G401 (cell line): ENCODE measurements at places on chromosomes 2 and 18. TPM values are rescaled to one million over a fixed set of nuclear protein-coding genes. Genes with fewer than 3 reads are reported as not detected.
A peak's percentile ranks its signal among the peaks of the same experiment; 100 is the strongest.

DNA sequence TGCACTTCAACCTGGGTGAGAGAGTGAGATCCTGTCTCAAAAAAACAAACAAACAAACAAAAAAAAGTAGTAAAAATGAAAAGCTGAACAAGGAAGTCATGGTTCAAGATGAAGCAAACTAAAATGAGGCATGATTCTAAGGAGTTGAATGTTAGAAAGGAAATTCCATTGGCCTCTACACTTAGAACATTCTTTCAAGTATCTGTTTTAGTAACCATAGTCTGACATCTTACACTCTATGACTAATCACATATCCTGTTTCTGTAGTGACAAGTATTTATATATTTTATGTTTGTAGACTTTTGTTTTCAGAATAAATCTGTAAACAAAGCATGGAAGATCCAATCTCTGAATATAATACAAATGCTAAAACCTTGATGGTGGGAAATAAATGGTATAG lies 164.1 kb downstream of the KIAA1328 start:
- DNase-seq = no peak

DNA sequence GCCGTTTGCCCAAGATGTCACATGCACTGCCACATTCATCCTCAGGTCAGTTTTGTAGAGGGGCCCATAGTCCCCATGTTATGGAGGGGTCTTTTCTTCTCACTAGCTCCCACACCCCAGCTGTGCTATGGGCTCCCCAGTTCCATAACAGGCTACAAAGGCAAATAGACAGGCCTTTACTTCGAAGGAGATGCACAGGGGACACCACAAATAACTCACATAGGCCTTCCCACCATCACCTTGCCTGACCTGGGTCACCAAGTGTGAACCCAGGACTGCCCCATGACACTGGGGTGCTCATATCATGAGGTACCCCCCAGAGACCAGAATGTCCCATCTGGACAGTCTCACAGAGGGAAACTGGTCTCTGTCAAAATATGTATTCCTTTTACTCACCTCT lies 15.0 kb upstream of the INO80C start:
- DNase-seq = no peak

DNA sequence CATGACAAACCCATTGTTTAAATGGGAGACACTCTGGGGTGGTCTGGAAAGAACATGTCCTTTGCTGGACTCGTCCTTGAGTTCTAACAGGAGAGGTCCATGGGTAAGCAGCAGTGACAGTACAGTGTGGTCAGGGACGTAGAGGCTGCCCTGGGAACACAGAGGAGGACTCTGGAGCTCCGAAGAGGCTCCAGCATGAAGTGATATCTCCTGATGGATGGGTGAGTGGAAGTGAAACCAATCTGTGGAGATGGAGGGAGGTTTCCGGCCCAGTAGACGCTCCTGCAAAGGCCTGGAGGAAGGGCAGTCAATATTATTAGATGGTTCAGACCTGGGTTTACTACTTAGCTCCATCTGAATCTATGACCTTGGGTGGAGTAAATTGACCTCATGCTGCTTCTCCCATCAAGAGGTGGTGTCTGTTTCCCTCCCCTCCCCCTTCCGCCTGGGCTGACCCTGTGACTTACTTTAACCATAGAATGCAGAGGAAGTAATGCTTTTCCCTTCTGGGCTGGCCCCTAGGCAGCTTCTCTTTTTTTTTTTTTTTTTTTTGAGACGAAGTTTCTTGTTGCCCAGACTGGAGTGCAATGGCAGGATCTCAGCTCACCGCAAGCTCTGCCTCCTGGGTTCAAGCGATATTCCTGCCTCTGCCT lies 2.3 kb upstream of the TFCP2L1 start:
- DNase-seq = no peak

GRCh38 chr2:223464071-223464470 lies 138.1 kb downstream of the SCG2 start:
- no peak for DNase-seq

DNA sequence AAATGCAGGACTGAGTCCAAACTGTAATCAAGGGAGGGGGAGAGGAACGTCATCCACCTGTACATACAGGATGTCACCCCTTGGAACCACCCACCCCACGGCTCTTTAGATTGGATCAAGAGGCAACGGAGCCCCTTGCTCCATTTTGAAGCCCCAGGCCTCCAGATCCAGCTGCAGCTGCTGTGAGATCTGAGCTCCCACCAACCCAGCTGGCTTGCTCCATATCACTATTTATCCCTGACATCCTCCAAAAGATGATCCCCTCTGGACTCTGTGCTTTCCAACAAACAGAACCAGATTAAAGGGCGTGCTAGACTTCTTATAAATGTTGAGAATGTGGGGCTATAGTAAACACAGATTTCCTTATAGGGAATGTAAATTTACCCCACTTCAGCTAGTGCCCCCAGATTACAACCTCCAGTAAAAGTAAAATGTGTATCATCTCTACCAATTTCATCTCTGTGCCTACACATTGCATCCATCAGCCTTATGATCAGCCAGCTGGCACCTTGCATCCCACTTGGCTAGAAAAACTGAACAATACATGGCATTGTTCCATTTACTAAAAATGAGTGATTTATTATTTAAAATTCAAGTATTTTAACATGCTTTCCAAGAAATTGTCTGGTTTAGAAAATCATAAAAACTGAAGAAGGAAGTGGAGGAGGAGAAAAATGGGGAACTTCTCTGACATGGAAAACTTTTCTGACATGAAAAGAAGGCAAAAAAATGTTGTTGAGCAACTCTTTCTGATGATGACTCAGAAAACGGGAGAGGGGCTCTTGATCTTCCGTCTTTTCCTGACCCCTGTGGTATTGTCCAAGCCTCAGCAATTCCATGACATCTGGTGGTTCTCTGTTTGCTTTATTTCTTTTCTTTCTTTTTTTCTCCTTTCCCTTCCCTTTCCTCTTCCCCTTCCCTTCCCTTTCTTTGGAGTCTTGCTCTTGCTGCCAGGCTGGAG lies 262.6 kb upstream of the THUMPD2 start:
- DNase-seq = no peak

GRCh38 chr2:236639461-236640235 lies 70.0 kb downstream of the ACKR3 start:
- no peak for DNase-seq

DNA sequence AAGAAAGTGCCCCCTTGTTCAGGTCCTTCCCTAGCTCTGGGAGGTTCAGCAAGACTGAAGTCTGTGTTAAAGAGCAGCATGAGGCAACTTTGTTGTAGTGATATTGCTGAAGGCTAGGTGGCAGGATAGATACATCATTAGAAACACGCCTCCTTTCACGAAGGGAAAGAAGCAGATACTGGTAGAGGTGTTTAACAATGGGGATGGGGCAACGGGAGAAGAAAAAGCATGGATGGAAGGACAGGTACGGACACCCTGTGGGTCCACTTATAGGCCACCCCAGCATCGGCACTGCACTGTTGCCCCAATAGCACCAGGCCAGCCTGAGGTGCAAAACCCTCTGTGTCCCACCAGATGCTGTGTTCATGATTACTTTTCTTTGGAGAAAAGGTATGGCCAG lies 3.5 kb upstream of the IGFBP5 start:
- DNase-seq = peak; percentile 89

- no peak for DNase-seq
Observed at GRCh38 chr2:66170744-66171330, 264.1 kb upstream of the MEIS1 start.

- no peak for DNase-seq
Observed at GRCh38 chr2:200220251-200220650, 86.2 kb upstream of the SPATS2L start.

DNA sequence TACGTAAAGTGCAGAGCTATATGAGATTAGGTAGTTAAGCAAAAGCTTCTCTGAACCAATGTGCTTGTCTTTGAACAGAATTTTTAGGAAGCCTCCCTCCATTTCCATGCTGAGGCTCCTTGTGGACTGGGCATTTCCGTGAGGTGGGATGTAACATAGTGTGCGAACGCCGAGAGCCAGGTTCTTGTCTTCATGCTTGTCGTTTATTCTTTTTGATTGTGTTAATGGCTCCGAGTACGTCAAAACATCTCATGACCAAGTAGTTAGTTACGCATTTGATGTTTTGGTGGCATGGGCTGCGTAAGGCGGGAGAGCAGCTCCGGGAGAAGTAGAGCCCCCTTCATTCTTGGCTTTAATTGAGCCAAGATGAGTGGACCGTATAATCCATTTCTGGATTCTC lies 32.9 kb downstream of the DGKD start:
- DNase-seq = peak; percentile 67

DNA sequence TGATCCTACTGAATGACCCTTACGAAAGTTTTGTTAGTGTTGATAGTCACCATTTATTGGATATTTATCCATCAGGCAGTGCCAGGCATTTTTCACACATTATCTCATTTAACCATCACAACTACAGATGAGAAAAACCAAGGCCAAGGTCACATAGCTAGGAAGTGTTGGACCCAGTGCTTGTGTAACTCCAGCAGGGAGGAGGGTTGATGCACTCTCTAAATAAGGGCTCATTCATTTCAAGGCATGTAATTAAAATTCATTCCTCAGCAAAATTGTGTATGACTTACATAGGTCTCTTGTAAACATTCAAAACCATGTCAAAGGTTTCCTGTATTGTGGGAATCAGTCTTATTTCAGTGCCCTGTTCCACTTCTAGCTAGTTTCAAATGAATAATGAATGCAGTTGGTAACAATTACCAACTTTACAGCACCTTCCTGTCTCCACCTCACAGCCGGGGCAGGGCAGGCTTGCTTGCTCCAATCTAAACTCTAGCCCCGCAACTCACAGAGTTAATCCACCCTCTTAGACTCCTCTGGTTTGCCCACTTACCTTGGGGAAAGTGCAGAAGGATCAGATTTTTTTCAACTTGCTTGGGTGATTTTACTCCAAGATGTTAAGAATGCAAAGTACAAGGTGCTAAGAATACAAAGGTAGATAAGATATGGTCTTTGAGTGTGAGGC lies 5.8 kb upstream of the MAPRE3 start:
- no peak for DNase-seq

- DNase-seq = no peak
Observed at GRCh38 chr2:71756280-71756906, 303.0 kb downstream of the DYSF start.

GRCh38 chr2:141021109-141021508 lies 1109.7 kb downstream of the LRP1B start:
- DNase-seq = no peak

DNA sequence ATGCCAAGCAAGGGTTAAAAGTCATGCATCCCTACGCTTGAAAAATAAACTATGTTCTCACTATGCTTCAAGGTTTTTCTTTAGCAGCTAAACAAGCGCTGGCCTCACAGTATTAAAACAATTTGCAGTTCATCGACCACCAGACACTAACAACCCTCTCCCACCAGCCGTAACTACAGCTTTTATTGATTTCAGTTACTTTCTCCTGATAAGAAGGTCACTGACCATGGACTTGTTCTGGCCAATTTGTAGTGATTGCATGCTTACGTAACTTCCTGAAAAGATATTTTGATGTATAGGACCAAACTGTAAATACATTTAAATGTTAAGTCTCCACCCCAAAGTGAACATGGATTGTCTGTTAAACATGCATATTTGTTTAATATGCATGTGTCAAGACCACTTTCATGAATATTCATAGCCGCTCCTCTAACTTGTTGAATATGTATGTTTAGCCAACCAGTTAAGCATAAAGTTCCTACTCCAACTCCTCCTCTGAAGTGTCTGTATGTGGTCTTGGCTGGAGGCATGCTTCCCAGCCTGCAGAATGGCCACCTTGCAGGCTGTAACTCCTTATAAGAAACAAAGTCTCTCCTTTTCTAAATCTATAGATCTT lies 1.7 kb upstream of the THOC1 start:
- no peak for DNase-seq

GRCh38 chr18:77157312-77157711 lies 24.7 kb upstream of the MBP start:
- DNase-seq = no peak

GRCh38 chr18:40168026-40168425 lies 1787.0 kb upstream of the PIK3C3 start:
- no peak for DNase-seq

DNA sequence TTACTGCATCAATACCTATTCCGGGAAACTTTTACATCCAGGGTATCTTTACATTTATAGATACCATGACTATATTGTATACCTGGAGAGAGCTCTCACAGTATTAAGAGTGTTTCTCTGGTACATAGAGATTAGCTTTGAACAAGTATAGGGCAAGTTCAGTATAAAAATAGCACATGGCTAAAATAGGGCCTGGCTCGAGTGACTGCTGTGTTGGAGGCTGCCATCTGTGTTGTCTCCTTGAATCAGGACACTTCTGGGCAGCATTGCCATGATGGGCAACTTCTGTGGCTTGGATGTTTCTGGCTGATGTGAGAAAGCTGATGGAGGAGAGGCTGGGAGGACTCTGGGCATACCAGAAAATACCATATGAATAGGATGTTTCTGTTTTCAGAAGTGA lies 18.7 kb downstream of the ARHGAP28 start:
- peak; percentile 8 for DNase-seq

GRCh38 chr2:201653221-201653620 lies 9.9 kb upstream of the TMEM237 start:
- no peak for DNase-seq

DNA sequence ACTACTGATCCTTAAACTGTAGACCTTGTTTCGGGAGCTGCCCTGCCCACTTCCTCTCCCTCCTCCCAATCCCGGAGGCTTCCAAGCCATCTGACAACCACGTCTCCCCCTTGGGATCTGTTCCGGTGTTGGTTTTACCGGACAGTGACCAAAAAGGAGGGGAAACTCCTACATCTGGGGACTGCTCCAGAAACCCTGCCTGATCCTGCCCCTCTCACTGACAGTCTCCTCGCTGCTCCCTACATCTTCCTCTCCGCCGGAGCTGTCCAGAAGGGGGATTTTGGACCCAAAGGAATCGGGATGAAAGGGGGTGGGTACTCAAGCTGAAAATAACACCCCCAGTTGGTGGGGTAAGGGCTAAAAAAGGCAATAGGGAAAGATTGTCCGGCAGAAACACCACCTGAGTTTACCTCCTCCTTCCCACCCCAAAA lies 1.5 kb downstream of the INO80D start:
- peak; percentile 80 for DNase-seq

DNA sequence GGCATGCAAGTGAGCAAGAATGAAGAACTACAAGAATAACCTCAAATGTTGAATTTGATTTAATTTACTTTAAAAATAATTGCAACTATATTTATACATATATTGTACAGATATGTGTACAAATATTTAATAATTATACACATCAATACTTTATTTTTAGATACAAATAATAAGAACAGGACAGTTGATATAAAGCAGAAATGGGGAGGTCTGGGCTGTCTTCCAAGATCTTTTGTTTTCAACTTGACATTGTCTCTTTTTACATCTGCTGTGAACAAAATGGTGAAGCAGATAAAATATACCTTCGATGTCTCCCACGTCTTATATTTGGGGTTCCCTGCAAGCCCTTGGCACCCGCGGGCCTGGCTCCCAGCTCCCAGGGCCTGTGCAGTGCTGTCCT lies 231.3 kb upstream of the RBBP8 start:
- no peak for DNase-seq

The MARCHF7 gene
- 144 and 189 TPM in 2 replicates for total RNA-seq

The CCDC141 gene
- 0.20 and 1.2 TPM in 2 replicates for total RNA-seq

The GPR39 gene
- total RNA-seq = 0.44 TPM in 1 of 2 replicates, not detected in the other

The HJURP gene
- 25.0 and 38.5 TPM in 2 replicates for total RNA-seq

The CHRNG gene
- total RNA-seq = not detected in 2 replicates

The UGT1A5 gene
- not detected in 2 replicates for total RNA-seq

The SATB2 gene
- total RNA-seq = not detected in 2 replicates

The CTAGE1 gene
- 0.03 TPM in 1 of 2 replicates, not detected in the other for total RNA-seq

The RAMP1 gene
- not detected in 2 replicates for total RNA-seq
